Fibroblast of skin of back (primary cell): ENCODE measurements at places on chromosomes 16 and 17.

DNA sequence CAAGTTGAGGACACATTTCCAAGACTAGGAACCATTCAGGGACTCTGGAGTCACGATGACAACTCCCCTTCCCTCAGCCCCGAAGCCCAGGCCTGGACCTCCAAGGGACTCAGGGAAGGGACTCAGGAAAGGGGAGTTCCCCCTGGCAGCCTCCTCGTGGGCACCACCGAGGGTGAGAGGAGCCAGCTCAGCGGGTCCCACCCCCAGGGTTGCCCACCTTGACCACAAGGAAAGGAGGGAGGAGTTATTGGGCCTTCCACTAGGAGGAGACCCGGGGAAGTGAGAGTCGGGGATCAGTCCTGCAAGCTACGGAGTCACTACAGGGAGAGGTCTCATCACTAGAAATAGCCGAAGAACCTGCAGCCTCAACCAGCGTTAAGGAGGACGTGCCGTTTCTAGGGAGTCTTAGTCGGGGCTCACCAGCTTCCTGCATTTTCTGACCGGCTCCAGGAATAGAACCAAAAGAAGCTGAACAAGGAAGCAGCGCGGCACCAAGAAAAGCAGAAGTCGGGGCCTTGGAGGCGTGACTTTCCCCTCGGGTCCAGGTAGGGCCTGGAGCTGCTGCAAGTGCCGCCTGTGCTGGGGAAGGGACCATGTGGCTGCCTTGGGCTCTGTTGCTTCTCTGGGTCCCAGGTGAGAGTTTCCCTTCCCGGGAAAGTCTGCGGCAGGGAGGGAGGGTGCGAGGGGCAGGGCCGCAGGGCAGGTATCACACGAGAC is at the start of gene CD300A:
Gene CD300A, plus strand, starts transcription at position 524 of the 717 bp plus-strand sequence. Its CDS starts 70 bp downstream, at position 594.
- DNase-seq: no peak

DNA sequence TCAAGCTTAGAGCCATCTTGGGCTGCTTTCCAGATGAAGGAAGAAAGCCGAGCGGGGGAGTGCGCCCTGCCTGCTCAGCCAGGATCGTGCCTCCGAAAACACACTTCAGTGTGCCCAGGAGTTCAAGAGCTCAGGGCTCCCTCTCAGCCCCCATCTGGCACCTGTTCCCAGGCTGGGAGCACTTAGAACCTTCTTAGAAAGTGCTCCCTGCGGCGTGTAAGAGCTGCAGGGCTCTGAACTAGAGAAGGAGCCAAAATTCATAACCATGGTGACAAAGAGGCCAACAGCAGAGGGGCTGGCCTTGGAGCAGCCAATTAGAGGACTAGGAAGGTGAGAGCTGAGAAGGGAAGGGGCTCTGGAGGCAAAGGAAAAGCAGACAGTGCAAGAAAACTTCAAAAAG is 59.0 kb upstream of the TNRC6C start:
- DNase-seq: no peak

DNA sequence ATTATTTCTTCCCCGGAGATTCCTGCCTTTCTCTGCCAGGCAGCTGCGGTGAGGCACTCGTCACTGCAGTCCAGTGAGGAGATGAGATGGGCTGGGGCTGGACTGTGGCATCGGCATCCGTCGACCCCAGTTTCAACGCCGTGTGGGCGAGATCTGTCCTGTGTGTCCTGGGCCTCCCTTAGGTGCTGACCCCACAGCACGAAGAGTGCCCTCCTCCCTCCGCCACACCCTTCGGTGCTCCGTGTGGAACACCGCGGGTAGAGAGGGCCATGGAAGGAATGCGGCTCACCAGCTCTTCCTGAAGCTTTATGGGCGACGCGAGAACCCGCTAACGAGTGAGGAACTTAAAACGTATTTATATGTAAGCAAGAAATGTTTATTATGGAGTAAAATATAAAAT is 17.6 kb downstream of the ACSF3 start:
- DNase-seq: no peak

GRCh38 chr16:66130296-66130905 is 236.1 kb upstream of the CDH5 start:
- DNase-seq: peak; percentile 80

DNA sequence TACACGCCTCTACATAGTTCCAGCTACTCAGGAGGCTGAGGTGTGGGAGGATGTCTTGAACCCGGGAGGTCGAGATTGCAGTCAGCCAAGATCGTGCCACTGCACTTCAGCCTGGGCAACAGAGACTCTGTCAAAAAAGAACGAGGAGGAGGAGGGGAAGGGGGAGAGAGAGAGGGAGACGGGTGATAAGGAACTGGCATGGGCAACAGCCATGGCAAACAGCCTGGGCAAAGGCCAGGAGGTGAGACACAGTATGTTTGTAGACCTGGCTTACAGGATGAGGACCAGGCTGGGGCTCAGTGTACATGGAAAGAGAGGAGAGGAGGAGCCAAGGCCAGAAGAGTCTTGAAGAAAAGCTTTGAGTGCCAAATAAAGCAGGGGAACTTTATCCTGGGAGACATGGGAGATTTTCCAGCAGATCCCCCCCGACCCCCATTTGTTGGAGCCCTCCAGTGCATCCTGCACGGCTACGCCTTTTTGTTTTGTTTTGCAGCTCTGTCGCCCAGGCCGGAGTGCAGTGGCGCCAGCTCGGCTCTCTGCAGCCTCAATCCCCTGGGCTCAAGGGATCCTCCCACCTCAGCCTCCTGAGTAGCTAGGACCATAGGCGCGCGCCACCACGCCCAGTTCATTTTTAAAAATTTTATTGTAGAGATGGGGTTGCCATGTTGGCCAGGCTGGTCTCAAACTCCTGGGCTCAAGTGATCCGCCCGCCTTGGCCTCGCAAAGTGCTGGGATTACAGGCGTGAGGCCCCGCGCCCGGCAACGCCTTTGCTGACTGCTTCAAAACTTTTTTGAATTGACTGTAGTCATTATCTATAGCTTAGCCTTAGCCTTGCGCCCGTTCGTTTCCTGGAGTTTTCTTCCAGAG is 1.3 kb upstream of the ALKBH5 start:
- no peak for DNase-seq

DNA sequence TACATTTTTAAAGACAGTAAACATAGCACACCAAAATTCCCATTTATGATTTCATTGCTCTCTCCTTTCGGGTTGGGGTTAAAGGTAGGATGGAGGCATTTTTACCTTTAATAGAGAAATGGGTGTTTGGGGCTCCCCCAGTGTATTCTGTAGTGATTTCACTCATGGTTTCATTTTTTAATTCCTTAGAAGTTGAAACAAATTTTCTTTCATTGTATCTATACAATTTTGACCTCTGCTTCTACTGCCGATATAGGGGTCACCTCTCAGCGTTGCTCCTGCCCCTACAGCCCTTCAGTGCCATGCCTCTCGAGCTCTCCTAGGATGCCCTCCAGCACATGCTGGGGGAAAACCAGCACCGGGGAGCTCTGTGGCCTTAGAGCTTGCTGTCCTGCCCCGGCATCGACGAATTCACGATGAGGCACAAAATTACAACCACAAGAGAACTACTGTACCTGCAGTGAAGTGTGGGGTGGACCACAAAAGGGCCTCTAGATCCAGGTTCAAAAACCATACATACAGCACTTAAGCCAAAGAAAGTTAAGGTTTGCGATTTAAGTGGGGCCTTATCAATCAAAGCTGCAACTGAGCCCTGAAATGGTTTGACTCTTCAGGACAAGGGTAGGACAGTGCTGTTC is 39.3 kb downstream of the LITAFD start:
- no peak for DNase-seq

- no peak for DNase-seq
These were observed 92.3 kb upstream of the FAM20A start for GRCh38 chr17:68693466-68693865.

DNA sequence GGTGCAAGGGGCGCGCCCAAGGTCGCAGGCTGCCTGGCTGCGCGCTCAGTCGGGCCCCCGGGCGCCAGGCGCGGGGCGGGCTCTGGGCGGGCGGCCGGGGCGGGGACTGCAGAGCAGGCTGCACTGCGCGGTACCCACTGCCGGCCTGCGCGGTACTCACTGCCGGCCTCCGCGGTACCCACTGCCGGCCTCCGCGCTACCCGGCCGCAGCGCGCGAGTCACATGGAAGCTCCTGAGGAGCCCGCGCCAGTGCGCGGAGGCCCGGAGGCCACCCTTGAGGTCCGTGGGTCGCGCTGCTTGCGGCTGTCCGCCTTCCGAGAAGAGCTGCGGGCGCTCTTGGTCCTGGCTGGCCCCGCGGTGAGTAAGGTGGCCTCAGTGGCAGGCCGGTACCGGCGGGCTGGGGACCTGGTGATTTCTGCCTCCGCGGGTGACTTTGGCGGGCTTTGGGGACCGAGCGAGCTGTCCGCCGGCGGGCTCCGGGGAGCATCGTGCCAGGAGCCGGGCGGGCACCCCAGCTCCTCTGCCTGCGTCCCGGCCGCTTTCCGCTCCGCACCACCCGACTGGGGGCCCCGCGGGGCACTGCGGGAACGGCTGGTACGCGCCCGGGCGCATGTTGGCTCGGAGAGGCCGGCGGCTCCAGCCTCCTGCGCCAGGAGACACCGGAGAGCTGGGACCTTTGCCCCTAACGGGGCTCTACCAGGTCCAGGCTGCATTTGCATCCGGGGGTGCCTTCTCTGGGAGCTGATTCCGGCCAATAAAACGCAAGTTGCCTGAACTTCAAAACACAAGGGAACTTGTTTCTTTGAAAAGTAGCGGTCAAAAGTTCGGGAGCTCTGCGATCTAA is at the start of gene SLC47A1:
Gene SLC47A1, plus strand, starts transcription at position 137 of the 844 bp plus-strand sequence. Its CDS starts 86 bp downstream, at position 223.
- peak; percentile 37 for DNase-seq

- DNase-seq: no peak
These were observed 22.5 kb upstream of the ADCY9 start for GRCh38 chr16:4138713-4139112.
